Cerebellar cortex (tissue), 1 donor: ENCODE measurements at places on chromosomes 2 and 18.

DNA sequence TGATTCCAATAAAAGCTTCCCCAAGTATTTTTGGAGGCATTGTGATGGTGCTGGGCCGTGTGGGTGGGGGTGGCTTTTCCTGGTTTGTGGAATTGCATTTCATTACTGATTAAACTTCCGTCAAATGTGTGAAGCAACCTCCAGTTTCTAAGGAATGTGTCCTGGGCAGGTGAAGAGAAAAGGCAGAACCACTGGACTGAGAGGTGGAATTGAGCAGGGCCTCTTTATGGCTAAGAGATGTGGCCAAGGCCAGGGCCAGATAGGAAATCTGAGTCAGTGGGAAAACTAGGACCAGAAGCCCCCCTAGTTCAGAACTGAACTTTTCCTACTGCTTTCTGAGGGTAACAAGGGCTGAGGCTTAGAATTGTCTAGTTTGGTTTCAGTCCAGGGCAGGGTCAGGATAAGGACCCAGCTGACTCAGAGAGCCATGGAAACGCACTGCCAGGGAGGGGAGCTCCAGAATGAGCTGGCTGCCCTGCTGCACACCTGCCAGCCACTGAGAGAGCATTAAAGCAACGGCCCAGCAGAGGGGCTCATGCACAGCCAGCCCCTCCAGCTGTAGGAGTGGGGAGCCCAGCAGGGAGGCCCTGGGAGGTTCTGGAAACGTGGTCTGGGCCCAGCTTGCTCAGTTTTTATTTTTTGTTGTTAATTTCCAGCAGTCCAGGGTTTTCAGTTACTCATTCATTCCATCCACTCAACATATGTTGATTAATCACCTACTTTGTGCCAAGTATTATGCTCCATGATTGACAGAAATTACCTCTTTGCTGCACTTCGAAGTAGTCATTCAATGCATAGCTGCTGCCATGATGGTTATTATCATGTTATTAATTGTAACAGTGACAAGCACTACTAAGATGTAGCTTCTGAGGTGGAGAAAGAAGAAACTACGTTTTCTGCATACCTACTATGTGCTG lies 156.1 kb downstream of the MSH2 start:
- no peak for DNase-seq

GRCh38 chr2:143205106-143205764 lies 76.0 kb downstream of the ARHGAP15 start:
- no peak for DNase-seq

DNA sequence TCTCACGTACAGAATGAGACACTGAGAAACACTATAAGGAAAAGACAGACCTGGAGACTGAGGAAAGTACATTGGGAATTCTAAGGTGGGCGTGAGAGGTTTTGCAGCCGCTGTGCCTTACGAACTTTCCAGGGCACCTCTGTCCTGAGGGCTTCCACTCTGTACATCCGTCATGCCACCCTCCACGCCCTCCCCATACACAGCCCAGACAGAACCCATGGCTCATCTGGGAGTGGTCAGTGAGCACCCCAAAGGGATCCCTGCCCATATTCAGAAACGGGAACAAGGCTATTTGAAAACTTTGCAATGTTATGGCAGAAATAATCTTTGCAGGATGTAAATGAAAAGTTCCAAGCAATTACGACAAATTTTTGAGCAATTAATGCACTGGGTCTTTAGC lies 95.4 kb upstream of the ZNF532 start:
- no peak for DNase-seq

GRCh38 chr2:96575785-96576456 lies 39.4 kb downstream of the ARID5A start:
- DNase-seq = no peak

DNA sequence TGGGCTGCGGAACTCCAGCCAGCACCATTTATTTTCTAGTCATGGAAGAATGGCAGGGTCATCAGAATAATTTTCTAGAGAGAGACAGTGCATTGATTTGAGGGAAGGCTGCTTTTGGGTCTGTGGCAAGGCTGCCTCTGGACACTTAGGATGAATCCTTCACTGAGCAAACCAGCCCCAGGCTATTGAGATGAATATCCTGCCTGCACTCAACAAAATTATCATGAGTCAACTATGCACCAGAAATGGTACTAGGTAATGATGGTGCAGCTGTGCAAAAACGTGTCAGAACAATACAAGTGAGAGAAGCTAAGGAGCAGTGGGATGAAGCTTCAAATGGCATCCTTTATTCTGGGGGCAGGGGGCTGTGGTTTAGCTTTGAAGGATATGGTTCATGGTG lies 115.8 kb downstream of the SPHKAP start:
- no peak for DNase-seq

GRCh38 chr2:13230221-13230620 lies 513.5 kb downstream of the TRIB2 start:
- no peak for DNase-seq

DNA sequence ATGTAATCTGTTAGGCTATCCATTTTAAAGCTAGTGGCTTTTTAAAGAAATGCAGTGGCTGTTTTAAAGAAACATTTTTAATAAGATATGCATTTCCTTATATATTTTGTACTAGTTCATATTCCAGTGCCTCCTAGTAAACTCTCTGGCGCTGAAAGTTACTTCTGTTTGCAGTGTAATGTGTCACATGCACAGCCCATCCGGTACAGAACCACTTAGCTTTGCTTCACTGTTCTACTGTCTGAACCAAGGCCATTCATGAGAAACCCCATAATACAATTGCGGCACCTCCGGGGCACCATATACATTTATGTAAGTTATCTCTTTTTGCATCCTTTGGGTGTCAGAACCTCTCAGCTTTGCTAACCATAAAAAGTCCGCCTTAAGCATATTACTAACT lies 114.6 kb upstream of the KCTD1 start:
- no peak for DNase-seq

DNA sequence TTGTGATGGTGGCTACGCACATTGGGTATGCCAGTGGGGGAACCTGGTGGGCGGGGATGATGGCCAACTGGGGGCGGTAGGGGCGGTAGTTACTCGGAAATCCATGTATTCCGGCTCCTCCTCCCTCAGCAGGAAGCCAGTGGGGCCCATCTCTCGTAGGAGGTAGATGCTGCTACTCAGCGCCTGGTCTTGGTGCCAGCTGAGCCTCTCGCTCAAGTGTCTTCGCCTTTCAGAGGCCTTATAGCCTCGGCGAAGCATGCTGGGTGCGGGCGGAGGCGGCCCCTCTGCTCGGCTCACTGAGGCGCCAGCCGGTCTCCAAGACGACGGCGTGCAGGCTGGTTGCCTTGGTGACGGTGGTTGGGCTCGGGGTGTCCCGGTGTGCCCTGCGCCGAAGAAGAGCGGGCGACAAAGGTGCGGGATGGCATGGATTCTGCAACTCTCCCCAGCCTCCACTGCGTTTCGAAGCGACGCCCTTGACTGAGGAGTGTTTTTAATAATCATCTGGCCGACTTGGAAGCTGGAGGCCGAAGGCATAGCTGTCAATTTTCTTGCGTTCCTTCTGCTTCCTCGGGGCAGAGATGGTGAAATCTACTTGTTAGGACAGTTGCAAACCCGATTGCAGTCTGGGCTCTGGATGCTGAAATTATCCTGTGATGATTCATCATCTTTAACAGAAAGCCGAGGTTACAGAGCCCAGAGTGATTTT lies at the start of gene ZSWIM2:
TSS of gene ZSWIM2 (minus strand) at position 298 of the 706 bp plus-strand sequence. CDS start at position 258, 40 bp downstream.
- DNase-seq = peak; percentile 49

GRCh38 chr18:76264876-76265250 lies 230.2 kb downstream of the ZNF516 start:
- no peak for DNase-seq

- no peak for DNase-seq
Observed at GRCh38 chr2:159133797-159134196, 152.7 kb downstream of the WDSUB1 start.

GRCh38 chr18:32389858-32390257 lies 80.8 kb downstream of the GAREM1 start:
- DNase-seq = peak; percentile 49

DNA sequence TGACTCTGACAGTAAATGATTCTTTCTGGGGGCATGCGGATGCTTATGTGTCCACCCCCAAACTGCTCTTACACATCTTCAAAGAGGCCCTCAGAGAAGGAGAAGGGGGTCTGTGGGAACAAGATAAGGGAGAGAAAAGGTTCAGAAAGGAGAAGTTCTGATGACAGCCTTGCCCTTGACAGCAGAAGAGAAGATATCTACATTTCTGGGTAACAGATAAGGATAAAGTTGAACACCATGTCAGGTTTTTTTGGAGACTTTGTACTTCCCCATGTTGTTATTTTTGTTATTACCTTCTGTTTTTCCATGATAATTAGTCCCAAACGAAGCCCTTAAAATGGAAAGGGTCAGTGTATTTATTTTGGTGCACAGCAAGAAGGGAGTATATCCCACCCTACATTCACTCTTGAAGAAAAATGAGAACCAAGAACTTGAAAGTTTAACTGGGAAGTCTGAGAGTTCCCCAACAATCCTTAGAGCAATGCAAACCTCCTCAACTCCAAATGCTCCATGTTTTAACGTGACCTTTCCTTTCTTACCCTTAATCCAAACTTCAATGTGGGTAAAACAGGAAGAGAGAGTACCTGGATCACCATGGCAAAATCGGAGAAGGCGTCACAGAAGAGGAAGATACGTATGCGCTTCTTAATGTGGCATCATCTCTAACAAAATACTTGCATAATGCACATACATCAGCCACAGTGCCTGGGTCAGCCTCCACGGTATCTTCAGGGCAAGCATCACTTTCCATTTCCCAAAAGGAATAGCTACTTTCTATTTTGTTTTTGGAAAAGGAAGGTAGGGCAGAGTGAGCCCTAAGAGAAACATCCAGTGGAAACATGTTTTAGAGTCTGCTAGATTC lies 264.6 kb upstream of the STON1 start:
- no peak for DNase-seq

GRCh38 chr2:156490466-156490840 lies 54.3 kb downstream of the GPD2 start:
- DNase-seq = no peak

GRCh38 chr2:27587025-27587424 lies 4.2 kb downstream of the ZNF512 start:
- no peak for DNase-seq

DNA sequence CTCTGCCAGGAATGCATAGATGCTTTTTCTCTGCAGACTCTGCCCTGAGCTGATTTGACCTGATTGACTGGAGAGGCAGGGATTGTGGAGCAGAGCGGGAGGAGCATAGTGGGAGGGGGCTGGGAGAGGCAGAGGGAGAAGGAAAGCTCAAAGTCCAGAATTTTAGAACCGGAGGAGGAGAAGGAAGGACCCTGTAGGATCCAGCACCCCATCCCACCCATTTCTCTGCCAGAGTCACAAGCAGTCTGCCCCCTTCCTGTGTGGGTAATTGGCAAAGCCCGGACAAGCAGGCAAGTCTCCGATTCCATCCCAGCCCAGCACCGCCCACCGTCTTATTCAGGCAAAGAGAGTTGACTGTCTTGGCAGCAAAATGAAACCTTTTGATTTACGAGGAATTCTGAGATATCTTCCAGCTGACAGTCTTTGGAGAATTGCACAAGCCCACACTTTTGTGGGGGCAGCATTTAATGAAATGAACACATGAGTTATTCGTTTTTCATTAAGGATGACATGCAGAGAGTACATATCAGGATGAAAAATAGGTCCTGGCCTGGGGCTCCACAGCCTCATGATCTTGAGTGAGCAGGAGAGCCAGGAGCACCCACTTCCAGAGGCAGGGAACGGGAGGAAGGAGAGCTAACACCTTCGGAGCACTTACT lies 103.1 kb downstream of the MCFD2 start:
- no peak for DNase-seq

GRCh38 chr18:40676668-40677067 lies 1278.4 kb upstream of the PIK3C3 start:
- DNase-seq = no peak

- no peak for DNase-seq
Observed at GRCh38 chr2:57802243-57802642, 244.4 kb upstream of the VRK2 start.

GRCh38 chr2:40458271-40458794 lies 6.4 kb upstream of the SLC8A1 start:
- peak; percentile 48 for DNase-seq

DNA sequence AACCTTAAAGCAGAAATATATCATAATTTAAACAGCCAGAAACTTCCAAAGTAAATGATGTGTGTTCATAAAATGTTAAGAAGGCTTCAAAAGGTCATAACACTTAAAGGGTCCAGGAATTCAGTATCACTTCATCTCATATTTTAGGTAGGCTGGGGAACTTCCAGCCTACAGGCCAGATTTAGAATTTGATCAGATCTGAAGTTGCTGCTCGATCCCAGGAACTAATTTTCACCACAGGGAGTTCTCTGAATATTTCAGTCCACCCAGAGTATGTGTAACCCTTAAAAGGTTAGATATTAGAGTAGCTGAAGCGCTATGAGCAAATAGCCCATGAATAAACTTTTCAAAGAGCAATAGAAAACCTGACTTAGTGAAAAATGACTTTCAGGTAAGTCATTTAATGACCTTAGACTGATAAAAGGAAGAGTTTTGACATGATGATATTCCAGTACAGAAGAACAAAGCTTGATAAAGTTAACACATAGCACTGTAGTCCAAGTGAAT lies 1.7 kb downstream of the WIPF1 start:
- no peak for DNase-seq

DNA sequence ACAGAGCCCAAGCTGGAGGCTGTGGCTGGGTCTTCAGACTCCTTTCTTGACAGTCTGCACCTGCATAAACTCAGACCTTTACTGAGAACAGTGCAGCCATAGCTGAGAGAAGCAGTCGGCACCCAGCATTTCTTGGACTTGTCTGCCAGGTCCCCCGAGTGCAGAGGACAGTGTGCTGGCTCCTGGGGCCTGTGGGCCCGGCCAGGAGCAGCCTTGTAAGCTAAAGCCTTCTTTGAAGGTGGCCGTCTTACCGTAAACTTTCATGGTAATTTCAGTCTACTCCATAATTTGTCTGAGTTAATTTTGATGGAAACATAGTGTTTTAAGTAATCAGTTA lies 70.9 kb downstream of the LRRFIP1 start:
- no peak for DNase-seq

DNA sequence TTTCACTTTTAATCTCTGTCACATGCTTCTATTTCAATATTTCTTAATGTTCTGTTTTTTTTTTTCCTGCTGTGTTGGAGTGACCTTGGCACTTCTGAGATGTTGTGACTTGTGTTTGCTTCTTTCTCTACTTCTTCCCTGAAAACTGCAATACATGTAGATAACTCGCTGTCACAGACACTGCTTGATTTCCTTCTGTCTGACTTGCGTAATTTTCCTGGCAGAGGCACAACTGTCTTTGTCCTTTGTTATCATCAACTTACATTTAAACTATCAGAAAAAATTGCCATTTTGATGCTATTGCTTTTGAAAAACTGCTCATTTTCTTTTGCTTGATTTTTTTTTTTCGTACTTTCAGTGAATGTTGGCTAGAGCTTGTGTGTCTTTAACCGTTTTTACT lies 69.0 kb downstream of the BABAM2 start:
- DNase-seq = no peak

- DNase-seq = no peak
Observed at GRCh38 chr2:75454241-75454620, 106.5 kb downstream of the EVA1A start.
